ENCODE measurements at places on chromosomes 5 and 9. TPM values are rescaled to one million over a fixed set of nuclear protein-coding genes. Genes with fewer than 3 reads are reported as not detected.
A peak's percentile ranks its signal among the peaks of the same experiment; 100 is the strongest.

GRCh38 chr5:168449166-168449565, 37.1 kb upstream of the RARS1 start:
- DNase-seq = no peak

DNA sequence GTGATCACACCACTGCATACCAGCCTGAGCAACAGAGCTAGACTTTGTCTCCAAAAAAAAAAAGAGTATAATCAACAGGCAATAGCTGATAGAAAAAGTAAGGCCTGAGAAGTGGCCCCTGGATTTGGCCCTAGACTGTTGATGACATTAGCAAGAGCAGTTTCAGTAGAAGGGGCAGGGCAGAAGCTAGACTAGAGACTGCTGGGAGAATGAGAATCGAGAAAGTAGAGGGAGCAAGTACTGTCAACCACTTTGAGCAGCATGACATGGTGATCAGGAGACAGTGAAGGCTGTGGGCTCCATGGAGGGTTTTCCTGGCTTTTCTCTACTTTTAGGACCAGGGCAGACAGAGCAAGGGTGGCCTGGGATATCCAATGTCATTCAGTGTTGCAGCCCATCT, 34.9 kb upstream of the B4GALT1 start:
- DNase-seq = no peak

IL12B gene
- polyA plus RNA-seq = not detected

DNA sequence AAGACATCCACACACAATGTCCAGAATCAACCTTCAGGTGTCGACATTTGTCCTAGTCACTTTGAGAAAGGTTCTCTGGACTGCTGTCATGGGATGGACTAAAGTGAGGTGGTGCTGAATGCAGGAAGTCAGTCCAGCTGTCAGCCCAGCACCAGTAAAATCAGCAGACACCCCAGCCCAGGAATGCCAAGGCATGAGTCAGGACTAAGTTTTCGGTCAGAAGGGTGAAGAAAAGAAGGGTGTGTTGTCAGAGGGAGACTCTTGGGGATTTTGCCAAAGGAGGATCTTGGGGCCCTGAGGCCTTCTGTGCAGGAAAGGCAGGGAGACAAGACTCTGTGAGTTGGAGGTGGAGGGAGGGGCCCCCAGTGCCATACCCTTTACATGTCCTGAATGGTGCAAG, 69.0 kb upstream of the XPA start:
- no peak for DNase-seq

- no peak for DNase-seq
Measured at GRCh38 chr5:137361280-137361679, 137.8 kb downstream of the SPOCK1 start.

PCAT7 gene
- polyA plus RNA-seq = 0.14 TPM

GRCh38 chr9:128899566-128900322, 17.8 kb downstream of the LRRC8A start:
- DNase-seq = no peak

PDE6A gene
- polyA plus RNA-seq = 0.21 TPM

- no peak for DNase-seq
Measured at GRCh38 chr9:35398651-35399335, 91.1 kb upstream of the RUSC2 start.

IL4 gene
- polyA plus RNA-seq = not detected

GRCh38 chr5:38979535-38979934, 94.7 kb downstream of the RICTOR start:
- DNase-seq = no peak

GRCh38 chr9:80926611-80927010, 762.7 kb downstream of the TLE1 start:
- DNase-seq = no peak

- no peak for DNase-seq
Measured at GRCh38 chr5:142722896-142723295, 37.0 kb upstream of the FGF1 start.

PCA3 gene
- polyA plus RNA-seq = 0.19 TPM

C9orf50 gene
- 1.1 TPM for polyA plus RNA-seq

GRCh38 chr9:75892216-75892911, 1.9 kb downstream of the PCSK5 start:
- peak; percentile 34 for DNase-seq

DNA sequence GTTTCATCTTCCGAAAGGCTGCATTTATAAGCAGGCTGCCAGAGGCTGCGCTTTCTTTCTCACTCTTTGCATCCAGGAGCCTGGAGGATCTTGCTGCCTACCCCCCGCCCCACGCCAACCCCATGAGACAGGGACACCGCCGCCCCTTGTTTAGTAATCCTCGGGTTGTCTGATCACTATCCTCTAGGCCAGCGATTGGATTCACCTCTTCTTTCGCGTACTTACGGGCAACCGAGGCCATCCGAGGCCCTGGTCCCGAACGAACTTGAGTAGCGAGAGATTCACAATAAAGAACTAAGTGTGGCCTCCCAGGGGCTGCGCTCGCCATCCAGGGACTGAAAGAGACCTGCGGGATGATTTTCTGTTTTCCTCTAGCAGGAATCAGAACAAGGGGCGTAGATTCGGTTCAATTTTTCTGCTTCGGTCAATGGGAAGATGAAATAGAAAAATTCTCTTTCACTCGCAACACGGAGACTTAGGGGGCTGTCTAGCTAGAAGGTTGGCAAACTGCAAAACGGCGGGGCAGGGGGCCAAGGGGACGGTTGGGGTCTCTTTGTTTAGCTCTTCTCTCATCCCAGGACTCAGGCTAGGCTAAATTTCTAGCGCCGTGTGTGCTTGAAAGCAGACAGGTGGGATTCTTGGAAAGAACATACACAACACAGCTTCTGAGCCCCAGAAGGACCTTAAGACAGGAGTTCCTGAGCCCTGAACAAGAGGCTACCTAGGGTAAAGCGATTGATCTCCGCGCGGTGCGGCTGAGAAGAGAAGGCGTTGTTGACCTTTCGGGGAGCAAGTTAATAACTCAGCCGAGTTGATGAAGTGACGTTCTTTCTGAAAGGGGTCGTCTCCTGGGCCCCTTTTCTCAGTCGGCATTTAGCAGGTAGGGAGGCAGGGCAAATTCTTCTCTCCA, 5.8 kb upstream of the ISL1 start:
- DNase-seq = no peak

GRCh38 chr5:180492226-180492903, 1.8 kb upstream of the CNOT6 start:
- DNase-seq = no peak

GRCh38 chr9:121915304-121915625, 177.8 kb downstream of the TTLL11 start:
- no peak for DNase-seq

DNA sequence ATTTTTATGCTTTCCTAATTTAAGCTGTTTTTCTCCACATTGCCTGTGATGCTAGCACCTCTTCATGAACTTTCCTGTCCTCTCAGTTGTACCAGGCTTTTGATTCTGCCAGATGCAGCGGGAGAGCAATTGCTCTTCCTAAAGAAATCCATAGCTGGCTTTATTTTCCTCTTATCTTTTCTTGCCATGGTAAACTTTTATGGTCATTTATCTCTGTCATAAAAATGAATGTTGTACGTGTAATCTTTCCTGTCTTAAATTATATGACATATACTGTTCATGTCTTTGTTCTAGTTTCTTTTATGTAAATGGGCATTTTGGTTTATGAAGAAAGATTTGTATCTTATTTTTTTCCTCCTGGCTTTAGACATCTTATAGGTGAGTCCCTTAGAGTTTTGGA, 127.5 kb downstream of the SH3GL2 start:
- DNase-seq = no peak

DNA sequence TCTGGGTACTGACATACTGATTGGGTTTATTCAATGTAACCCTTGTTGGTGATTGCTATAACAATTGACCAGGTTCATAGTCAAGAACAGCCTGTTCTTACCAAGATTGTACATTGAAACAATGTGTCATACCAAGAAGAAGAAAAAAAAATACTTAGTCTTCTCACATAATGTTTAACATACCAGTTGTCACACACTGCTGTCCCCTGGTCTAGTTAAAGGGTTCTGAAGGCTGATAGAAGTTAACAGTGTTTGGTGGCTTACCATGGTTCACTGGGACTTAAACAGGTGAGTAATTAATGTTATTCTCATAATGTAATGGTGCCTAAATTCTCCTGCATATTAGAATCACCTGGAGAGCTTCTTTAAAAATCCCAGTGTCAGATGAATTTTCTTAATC, 18.5 kb upstream of the CDC42SE2 start:
- DNase-seq = no peak

DNA sequence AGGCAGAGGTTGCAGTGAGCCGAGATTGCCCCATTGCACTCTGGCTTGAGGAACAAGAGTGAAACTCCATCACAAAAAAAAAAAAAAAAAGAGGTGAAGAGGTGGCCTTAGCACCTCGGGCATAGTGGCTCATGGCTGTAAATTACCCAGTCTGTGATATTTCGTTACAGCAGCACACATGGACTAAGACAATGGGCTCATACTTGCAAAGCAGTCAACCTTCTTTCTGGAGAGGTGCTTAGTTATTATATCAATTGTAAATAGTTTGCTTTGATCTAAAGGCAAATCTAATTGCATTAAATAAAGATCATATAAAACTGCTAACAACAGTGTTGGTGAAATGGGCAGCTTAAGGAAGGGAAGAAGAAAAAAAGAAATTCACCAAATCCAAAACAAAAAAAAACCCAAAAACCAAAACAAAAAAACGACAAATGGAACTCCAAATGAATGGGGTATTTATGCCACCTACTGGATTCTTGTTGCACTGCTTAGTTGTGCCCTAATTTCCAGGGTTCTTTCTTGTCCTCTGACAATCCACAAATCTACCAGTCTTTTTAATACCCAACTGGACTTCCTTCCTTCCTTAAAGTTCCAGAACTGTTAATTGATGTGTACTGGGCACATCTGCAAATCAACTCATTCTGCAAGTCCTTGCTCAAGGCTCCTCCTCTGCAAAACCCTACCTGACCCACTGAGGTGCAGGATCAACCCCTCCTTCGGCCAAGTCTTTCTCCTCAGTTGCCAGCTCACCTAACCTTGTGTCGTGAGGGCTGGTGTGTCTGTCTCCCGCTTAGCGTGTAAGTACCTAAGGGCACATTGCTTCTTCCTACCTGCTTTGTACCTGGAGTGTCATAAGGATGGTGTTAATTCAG, 35.0 kb upstream of the DMRT1 start:
- DNase-seq = no peak

- no peak for DNase-seq
Measured at GRCh38 chr5:6216471-6217075, 161.8 kb downstream of the MED10 start.

DNA sequence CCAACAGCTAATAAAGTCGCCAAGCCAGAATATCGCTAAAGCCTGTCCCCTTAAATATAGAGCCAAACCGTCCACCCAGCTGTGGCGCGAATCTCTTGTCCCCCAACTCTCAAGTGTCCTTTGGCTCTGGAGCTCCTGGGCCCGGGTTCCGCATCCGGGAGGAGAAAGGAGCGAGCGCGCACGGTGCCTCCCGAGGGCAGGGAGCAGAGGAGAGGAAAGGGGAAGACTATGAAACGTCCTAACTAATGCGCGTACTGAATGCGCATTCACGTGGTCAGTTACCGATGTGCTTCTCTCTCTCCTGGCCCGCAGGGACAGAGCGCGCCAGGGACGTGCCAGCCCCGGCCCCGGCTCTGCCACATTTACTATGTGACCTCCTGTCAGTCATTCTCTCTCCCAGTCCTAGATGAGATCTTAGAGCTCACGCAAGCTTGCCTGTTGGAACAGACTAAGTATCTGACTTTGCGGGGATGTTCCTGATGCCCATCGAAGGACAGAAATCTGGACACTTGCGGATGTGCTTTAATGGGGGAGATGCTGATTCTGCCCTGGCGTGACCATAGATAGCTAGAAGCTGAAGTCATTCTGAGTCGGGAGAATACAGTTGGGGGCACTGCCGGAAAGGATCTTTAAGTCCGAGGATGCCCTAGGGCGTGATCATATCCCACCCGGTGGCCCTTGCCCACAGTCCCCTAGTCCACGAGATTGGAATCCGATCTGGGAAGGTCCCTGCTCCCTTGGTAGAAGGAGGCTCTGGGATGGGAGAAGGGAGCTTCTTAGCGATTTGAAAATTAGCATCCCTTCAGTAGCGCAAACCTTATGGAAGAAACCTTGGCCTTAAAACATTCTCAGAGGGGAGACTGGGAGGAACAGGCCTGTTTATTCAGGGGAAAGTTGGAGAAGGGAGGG, 5.7 kb upstream of the EBF1 start:
- DNase-seq = no peak

- no peak for DNase-seq
Measured at GRCh38 chr9:121455527-121456239, 44.0 kb downstream of the GGTA1 start.

DNA sequence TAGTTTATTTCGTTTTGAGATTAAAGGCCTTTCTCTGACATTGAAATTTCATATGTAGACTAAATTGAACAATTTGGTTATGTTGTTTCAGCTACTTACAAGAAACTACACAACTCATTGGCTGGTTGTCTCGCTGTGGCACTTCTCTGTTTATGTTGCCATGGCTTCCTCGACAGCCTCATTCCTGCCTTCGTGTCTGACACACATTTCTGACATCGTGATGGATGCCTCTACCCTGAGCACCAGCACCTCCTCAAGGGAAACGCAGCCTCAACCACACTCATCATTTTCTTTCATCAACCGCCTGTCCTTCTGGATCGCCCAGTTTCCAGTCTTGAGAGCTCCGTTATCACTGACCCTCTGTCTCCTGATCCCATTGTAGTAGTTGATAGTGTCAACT, 562.8 kb downstream of the PDE4D start:
- no peak for DNase-seq

NUTM2F gene
- polyA plus RNA-seq = not detected

C9orf43 gene
- polyA plus RNA-seq = 0.95 TPM

DNA sequence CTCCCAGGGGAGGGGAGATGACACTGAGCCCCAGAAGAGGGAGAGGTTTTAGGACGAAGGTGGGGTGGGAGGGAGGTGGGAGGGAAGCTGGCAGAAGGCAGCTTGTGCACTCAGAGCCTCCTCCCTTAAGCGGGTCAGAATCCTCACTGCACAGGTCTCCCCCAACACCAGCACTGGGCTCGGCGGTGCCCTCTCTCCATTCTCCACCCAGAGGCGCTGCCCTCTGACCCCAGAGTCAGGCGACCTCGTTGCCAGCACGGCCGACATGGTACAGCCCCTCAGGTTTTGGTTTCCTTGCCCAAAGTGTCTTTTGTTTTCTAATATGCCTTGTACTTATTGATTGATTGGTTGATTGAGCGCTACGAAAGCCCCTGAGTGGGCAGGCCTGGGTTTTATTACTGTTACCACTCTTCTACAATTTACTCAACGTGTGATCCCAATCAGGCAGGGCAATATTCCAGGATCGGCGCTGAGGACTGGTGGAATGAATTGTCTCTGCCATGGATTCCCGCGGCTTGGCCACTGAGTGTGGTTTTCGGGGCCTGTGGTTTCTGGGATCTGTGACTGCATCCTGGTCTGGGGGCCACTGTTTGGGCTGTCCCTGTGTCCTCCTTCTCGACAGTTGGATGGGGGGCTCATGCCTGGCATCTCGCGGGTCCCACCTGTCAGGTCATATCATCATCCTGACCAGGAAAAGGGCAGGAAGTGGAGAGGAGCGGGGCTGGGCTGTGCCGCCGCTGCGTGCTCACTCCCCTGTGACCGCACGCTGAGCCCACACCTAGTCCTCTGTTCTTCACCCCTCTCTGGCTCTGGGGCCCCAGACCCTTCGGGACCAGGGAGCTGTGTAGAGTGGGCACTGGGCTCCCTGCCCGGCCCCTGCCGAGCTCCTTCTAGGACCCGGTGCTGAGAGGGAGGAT, 9.6 kb upstream of the FCN2 start:
- no peak for DNase-seq

GRCh38 chr5:171975262-171975876, 31.1 kb downstream of the FBXW11 start:
- DNase-seq = no peak
